Mucosa of gallbladder (tissue), 1 donor: ENCODE measurements at places on chromosomes 16 and 17.

- peak; percentile 85 for DNase-seq
Observed at GRCh38 chr16:66905633-66906539, 12.8 kb downstream of the CDH16 start.

DNA sequence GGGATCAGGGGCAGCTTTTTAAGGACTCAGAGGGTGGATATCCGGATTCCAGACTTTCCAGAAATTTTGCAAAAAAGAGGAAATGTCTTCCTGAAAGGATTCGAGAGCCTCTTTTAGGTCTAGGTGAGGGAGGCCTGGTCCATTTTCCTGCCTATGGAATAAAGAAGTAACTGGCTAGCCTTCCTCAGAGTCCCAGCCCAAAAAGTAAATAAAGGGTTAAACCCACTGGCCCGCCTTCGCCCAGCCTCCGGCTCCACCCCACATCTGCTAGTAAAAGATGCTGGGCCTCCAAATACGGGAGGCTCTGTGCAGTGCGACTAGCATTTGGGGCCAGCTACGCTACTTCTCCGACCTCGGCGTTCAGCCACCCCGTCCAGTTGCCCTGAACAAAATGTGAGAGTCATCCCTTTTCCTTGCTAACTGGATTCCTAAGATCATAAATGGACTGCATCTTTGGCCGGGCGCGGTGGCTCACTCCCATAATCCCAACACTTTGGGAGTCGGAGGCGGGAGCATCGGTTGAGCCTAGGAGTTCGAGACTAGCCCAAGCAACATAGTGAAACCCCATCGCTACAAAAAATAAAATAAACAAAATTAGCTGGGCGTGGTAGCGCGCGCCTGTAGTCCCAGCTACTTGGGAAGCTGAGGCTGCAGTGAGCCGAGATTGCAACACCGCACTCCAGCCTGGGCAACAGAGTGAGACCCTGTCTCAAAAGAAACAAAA, 824 bp upstream of the MPP2 start:
- peak; percentile 64 for DNase-seq

GRCh38 chr16:13148836-13149235, 247.4 kb downstream of the SHISA9 start:
- DNase-seq, result no peak

DNA sequence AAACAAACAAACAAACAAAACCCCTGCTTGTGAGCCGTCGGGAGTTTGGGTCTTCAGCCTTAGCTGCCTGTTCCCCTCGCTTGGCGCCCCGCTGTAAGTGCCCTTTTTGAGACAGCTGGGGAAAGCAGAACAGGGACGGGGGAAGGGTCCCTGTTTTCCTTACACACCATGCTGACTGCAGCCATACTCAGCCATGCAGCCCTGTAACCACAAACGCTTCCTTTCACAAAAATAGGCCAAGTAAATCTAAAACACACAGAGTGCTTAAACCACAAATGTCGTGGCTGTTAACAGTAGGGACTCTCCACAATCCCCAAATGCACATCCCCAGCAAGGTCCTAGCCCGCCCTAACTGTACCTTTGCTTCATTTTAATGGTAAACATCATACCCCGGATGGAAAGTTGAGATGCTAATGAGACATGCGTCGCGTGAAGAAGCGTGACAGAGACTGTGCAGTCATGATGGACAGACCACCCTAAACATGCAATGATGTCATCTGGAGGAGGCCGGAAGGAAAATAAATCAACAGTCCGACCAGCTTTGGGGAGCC, 129.9 kb downstream of the MGAT5B start:
- DNase-seq, result no peak
